ENCODE measurements at places on chromosomes 16 and 17.

DNA sequence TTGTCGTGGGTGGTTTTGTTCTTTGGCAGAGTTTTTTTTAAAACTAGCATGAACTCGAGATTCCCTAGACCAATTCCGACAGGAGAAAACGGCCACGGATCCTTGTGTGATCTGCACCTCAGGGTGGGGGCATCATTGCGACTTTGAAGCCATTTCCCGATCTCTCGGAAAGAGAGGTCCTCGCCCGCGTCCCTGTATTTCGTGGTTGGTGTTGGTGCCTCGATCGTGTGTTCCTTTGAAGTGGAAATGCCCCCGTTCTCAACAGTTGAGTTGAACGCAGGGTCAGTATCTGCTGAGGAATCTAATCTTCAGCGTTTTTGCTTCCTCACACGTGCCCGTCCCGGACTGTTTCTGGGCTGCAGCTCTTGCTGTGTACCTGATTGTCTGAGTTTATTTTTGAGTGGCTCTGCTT lies 1.1 kb downstream of the CRAMP1 start:
- no peak for DNase-seq

DNA sequence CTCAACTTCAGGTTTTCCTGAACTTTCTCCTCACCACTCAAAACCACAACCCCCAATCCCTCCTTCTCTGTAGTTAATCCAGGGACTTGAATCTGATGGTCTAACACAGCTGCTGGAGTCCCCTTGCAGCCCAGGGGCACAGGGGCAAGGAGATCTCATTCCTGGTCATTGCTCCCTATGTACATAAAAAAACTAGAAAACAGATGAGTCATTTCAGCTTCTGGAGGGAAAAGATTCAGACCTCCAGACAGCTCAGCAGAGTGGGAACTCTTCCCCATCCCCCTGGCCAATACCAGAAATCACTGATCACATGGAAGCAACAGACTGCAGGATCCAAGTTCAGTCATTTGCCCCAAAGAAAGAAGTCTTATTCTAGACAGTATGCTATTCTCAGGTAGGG lies 62.1 kb downstream of the DYNLRB2 start:
- DNase-seq, result no peak

DNA sequence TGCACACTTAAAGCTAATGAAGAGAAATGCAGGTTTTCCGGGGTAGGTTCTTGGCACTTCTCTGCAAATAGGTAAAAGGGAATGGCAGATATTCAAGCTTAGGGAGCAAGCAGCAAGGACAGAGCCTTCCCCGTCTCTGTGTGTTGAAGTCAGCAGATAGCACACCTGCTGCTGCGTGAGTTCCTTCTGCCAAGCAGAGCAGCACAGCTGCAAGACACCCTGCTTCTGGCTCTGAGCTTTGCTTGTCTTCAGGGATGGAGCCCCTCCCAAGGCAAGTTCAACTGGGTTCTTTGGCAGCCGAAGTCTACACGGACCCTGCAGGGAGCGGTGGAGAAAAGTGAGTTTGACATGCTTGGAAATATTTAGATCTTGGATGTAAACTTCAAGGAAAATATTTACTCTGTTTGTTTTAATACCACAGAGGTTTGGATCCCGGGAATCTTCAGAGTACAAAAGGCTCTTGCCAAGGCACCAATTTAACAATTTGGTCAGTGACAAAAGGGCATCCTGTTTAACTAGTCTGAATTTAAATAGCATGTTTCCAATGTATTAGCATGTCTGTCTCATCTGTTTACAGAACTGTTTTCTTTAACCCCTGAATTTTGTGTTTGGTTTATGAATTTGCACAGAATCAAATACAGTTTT lies 113.4 kb upstream of the KCNJ16 start:
- no peak for DNase-seq

- DNase-seq, result no peak
These were observed 34.8 kb upstream of the ERN1 start for GRCh38 chr17:64164596-64165285.

- DNase-seq, result no peak
These were observed 107.7 kb downstream of the SEC14L1 start for GRCh38 chr17:77248216-77249114.

- peak; percentile 45 for DNase-seq
These were observed 1.1 kb upstream of the HAPSTR1 start for GRCh38 chr16:9090101-9090959.

- no peak for DNase-seq
These were observed 152.4 kb downstream of the SSH2 start for GRCh38 chr17:29777663-29778062.

DNA sequence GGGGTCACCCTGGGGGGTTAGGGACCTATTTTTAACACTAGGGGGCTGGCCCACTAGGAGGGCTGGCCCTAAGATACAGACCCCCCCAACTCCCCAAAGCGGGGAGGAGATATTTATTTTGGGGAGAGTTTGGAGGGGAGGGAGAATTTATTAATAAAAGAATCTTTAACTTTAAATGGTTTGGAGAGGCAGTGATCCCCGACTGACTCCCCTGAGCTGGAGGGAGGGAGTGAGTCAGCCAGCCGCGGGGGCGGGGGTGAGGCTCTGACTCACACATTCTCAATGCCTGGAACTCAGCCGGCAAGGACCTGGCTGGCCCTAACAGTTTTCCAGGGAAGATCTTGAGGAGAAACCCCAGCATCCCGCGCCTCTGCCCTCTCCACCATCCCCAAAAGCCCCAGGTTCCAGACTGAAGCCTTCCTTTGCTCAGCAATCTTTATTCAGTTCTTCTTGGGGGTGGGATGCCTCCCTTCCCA lies 1.5 kb downstream of the HCFC1R1 start:
- DNase-seq, result no peak

DNA sequence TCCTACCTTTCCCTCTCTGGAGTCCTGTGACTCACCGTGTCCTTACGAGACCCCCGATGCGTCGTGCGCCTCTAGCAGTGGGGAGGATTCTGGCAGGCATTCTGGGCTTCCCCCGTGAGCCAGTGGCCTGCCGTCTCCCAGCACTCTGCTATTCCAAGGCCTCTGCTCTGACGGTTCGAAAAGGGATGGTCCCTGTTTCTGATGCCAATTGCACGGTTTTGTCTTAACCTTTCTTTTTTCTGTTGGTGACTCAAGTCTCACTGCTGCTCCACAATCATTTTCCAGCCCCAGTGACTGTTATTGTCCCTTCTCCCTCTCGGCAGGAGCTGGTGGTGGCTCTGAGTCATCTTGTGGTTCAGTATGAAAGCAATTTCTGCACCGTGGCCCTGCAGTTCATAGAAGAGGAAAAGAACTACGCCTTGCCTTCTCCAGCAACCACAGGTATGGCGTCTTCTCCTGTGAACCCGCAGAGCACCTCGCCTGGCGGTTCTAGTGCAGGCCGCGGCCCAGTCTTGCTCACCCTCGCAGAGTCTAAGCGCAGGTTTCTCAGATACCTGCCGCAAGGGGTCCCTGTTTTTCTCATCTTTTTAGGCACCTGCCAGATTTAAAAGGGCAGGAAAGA lies 100.1 kb upstream of the CHMP6 start:
- DNase-seq, result no peak

- DNase-seq, result no peak
These were observed 9.1 kb upstream of the TMEM11 start for GRCh38 chr17:21223086-21223485.

GRCh38 chr16:55189682-55190636 lies 134.0 kb upstream of the IRX6 start:
- DNase-seq, result no peak

- DNase-seq, result no peak
These were observed 24.1 kb downstream of the CHD9 start for GRCh38 chr16:53078765-53079485.

DNA sequence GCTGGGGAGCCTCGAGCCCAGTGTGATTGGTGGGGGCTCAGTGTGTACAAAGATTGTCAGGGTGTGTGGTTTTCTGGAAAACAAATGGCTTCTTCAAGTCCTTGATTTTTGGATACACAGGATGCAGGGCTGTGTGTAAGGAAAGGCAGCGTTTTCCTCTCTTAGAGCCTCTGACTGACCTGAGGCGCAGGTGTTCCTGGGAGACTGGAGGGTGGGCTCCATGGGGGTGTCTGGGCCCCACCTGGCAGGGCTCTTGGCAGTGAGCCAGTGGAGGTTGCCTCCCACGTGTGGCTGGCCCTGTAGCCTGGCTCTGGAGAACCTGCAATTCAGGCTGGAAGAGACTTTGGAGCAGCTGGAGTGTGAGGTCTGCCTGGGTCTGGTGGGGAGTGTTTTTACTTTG lies 5.0 kb downstream of the FOXK2 start:
- no peak for DNase-seq

DNA sequence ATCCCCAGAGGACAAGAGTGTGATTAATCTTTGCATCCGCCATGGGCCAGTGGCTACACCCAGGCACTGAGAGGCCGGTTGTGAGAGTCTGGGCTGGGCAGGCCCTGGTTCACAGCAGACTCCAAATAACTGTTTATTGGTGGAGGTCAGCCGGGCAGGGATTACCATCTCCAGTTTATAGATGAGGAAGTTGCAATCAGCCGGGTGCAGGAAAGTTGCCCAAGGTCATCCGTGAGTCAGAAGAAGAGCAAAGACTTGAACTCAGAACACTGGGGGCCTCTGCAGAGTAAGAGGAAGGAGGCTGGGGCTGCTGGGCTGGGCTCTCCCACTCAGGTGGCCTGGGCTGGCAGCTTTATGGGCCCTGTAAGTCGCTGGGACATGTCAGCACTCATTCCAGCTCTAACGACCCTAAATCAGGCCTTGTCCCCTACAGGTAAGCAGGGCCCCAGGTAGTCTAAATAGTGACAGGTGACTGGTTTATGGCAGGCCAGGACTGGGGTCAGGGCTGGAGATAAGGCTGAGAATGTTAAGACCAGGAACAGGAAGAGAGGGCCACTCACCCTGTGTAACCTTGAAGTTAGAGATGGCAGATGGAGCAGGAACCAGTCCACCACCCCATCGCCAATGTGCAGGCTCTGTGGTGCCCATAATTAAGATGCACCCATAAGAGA lies 2.1 kb upstream of the CA4 start:
- DNase-seq, result no peak

- DNase-seq, result no peak
These were observed 15.0 kb downstream of the CAVIN1 start for GRCh38 chr17:42408061-42408460.

- DNase-seq, result no peak
These were observed 20.1 kb downstream of the PLD6 start for GRCh38 chr17:17186051-17186450.

- DNase-seq, result no peak
These were observed 109.8 kb upstream of the FAM20A start for GRCh38 chr17:68710976-68711375.

GRCh38 chr17:50565402-50566350 lies 5.2 kb downstream of the CACNA1G start:
- no peak for DNase-seq

- DNase-seq, result peak; percentile 21
These were observed at the start of gene PTGES3L for GRCh38 chr17:42979511-42980273. Gene PTGES3L (minus strand): TSS chr17:42980080. CDS start chr17:42980053, 27 bp downstream.

GRCh38 chr17:45573924-45574770 lies 83.6 kb upstream of the PLEKHM1 start:
- no peak for DNase-seq

DNA sequence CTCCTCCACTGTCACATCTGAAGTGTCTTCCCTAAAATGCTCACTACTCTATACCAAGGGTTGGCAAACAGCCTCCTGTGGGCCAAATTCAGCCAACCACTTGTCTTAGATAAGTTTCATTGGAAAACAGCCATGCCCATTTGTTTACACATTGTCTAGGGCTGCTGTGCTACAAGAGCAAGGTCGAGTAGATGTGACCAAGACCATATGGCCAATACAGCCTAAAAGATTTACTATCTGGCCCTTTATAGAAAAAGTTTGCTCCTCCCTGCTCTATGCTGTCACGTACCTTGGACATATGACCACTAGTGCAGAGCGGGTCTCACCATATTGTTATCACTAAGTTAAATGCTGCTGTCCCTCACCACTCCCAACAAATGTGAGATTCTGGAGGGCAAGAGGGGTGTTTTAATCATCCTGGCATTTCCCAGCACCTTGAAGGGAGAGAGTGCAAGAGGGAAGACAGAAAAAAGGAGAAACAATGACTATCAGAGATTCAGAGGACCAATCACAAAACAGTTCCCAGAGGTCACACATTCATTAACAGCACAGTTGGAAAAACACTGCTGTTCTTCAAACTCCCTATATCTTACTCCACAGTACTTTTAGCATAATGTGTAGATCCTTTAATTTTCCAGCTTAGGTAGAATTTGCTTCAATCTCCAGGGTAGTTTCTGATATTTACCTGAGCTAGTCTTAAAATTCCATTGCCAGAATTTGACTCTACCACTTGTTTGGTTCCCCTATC lies 13.2 kb downstream of the LSM12 start:
- DNase-seq, result no peak

All from progenitor cell of endocrine pancreas (in vitro differentiated cells).